Activated CD4-positive, alpha-beta T cell treated with anti-CD3 and anti-CD28 coated beads, Interleukin-2, amount 50 U/mL, for 24 hours (primary cell): ENCODE measurements at places on chromosomes 13 and 19.

GRCh38 chr19:991174-991931 lies 7.2 kb downstream of the WDR18 start:
- peak; percentile 53 for DNase-seq

DNA sequence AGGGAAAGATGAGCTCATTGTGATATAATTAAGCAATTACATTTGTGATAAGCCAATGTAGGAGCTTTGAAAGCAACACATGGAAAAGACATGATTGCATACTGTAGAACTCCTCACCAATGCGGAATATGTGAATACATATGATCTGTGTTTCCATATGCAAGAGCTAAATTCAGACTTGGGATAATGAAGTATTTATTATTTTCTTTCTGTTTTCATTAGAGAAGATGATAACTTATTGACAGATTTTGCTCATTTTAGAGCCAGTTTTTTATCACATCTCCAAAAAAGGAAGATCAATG lies 14.2 kb downstream of the FAM124A start:
- DNase-seq = no peak

- DNase-seq = no peak
Observed at GRCh38 chr19:15072930-15073647, 8.9 kb upstream of the OR1I1 start.

DNA sequence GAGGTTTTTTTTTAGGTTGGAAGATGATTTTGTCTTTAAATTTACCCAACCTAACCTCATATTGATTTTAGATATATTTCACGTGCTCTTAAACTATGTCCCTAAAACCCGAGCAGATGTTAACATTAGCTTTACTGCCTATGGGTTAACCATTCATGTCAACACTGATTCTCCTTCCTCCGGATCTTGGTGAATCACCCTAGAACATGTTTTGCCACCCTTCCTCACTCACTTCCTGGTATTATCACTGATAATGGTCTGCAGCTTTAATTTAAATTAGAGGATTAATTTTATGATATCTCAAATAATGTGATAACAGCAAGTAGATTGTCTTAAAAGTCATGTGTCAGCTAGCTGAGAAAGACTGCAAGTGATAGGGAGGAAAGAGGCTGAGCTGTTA lies 31.9 kb downstream of the HTR2A start:
- no peak for DNase-seq

DNA sequence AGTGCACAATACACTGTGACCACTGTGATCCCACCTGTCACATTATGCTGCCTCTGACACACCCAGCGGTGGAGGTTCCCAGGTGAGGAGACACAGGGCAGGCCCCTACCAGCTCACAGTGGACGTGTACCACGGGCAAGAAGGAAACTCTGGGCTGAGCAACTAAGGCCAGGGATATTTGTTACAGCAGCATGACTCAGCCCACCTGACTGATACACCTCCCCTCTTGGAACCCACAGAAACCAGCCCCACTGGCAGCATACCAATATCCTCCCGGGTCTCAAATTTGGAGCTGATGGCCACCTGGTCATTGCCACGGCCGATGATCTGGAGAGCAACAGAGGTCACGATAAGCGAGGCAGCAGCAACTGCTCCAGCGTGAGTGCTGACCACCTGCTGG lies 14.9 kb downstream of the KLC3 start:
- no peak for DNase-seq

DNA sequence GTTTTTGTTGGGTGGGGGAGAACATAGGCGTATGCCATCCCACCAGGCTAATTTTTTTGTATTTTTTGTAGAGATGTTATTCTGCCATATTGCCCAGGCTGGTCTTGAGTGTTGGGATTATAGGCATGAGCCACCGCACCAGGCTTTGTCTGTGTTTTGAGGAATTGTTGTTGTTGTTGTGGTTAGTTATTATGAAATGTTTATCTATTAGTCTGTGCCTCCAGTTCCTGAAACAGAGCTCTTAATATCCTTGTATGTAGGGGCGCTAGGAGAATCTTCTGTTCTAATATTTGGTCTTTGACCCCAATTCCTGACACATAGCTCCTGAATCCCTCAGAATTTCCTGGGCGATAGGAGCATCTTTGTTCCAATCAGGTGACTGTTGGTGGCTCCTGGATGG lies 5.6 kb upstream of the LATS2 start:
- no peak for DNase-seq

GRCh38 chr19:14394167-14394566 lies 12.9 kb downstream of the ADGRE5 start:
- DNase-seq = no peak

GRCh38 chr19:38939957-38940356 lies 9.2 kb downstream of the MRPS12 start:
- no peak for DNase-seq

GRCh38 chr13:100581030-100581429 lies 7.6 kb downstream of the GGACT start:
- no peak for DNase-seq

DNA sequence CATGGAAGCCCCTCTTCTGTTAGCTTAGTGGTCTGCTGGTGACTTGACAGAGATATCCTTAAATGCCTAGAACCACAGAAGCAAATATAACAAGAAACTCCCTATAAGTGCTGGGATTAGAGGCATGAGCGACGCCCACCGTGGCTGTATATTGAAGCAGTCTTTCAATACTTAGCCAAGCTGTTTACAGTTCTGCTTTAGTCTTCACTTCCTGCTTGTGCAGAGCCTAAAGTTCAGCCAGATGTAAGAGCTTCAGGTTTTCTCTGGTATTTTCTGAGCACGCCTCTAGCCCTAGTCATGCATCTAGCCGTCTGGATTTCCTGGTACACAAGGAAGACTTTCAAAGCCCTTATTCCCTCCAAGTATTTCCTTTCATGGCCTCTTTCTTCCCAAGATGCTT lies 28.5 kb downstream of the TRPM4 start:
- no peak for DNase-seq

DNA sequence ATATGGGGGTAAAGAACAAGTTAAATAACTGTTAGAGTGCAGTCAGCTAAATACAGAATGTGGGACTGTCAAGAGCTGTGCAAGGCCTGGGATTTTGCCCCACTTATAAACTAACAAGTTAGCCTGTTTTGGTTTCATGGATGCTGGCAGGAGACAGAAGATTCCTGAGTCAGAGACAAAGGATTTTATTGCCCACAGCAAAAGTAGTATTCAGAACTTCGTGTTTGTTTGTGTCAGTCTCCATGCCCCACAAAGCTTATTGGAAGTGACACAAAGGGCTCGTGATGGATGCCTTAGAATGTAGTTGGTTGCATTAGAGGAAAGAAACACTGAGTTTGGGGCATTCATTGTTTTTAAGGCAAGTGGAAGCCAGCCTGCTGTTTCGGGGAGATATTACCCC lies 22.2 kb upstream of the SPRYD7 start:
- no peak for DNase-seq

DNA sequence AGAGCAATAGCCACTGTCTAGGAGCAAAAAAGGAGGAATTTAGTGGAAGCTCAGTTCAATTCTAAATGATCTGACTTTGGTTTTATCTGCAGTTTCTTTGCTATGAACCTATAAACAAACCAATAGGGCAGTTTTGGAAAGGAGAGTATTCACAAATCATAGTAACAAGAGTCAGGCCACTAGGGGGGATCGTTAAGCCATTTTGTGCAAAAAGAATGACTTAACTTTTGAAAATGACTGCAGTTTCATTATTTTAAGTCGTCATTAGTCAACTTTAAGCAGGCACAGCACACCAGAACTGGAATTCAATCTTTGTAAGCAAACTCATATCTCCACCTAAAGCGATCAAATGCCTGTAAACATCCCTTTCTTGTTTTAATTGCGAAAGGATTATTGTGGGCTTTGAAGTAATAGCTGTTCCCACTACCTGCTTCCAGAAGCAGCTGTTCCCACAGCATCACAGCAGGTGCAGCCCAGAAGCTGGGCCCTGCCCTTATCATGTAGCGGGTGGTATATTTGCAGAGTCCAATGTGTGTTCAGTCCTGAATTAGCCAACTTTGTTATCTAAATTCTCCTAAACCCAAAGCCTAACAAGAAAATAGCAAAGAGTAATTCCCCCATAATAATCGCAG lies 51.5 kb downstream of the SOX21 start:
- DNase-seq = no peak

DNA sequence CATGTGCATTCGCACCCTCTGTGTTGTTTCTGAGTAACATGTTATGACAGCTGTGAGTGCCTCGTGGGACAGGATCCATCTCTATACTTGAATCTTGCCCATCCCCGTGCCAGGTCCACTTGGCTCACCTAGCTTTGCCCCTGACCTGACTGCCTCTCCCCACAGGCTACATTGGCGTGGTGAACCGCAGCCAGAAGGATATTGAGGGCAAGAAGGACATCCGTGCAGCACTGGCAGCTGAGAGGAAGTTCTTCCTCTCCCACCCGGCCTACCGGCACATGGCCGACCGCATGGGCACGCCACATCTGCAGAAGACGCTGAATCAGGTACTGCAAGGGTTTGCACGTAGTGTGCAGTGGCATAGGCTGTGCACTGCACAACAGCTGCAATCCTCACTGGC lies 53.2 kb downstream of the TMED1 start:
- DNase-seq = no peak

DNA sequence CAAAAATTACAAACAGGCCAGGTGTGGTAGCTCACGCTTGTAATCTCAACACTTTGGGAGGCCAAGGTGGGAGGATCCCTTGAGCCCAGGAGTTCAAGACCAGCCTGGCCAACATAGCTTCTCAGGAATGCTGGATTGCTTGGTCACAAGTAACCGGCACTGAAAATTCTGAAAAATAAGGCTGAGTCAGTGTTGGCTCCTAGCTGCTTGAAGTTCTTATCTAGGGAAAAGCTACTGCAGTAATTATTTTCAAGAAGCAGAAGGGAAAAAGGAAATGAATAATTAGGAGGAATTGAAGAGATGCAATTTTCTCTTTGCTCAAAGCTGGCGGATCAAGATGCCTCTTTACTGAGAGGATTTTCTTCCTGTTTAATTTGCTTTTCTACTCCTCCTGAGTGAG lies 75.0 kb upstream of the GTF3A start:
- DNase-seq = no peak

DNA sequence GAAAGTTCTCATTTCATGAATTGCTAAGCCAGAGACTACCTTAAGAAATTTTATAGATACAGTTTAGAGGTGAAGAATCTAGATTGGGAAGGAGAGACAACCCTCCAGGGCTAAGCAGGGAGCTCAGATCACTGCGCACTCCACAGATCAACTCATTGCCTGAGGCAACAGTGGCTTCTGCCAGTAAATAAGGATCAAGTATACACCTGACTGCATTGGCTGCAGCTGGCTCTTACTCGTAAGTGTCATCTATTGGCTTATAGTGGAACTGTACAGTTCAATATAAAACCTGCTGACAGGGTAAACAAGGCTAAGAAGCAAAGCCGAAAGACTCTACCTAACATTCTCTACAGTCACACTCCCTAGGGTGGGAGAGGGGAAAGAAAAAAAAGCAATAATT lies 18.0 kb upstream of the C1QTNF9B start:
- no peak for DNase-seq
